ENCODE measurements at places on chromosomes 3 and 15.

DNA sequence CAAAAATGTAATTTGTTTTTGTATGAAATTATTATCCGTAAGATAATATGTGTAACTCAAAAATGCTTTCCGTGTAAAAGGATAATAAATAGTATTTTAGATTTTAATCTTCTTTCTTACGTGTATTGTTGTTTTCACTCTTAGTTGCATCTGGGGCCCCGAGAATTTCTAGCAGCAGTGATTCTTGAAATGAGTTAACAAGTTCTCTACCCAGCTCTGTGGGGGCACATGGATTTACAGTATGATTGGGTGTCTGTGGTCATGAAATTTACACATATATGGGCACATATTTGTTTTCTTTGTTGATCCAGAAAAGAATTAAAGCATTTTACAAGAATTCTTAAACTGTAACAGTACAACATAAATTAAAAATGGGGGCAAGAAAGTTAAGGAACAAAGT, 145.9 kb upstream of the LRRFIP2 start:
- DNase-seq: no peak

DNA sequence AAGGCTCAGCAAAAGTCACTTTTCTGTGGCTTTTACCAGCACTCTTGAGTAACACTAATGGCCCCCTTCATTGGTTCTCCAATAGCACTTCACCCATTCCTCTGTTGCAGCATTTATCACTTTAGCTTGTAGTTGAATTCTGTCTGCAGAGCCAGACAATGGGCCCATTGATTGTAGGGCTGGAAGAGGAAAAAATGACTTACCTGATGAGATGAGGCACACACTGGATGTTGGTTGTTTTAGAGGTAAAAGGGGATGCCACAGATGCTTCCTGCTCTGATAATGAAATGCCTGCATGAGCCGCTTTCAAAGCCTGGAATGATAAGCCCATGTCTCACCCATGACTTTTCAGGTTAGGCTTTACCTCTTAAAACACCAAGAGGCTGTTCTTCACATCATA, 64.3 kb downstream of the PLAAT1 start:
- no peak for DNase-seq

- DNase-seq: no peak
These were observed 34.3 kb downstream of the IL20RB start for GRCh38 chr3:136992115-136992514.

- DNase-seq: no peak
These were observed 77.5 kb downstream of the ESYT3 start for GRCh38 chr3:138511945-138512344.

DNA sequence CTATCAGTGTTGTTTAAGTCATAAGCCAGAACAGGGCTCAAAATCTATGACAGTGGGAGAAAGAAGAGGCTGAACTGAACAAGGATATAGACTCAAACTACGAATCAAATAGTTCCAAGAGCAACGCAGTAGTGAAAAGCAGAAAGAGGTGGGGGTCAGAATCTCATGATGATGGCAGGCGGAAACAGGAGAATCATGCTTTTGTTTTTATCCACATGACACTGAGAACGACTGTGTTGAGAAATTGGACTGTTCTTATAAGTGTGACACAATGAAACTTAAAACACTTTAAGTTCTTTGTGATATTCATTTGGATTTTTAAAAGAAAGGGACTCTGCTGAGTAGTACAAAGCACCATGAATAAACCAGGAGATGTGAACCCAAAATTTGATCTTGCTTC, 309.4 kb downstream of the ULK4 start:
- DNase-seq: no peak

GRCh38 chr15:45307230-45307924, 55.3 kb downstream of the SLC28A2 start:
- DNase-seq: no peak

- no peak for DNase-seq
These were observed 6.3 kb downstream of the MTMR10 start for GRCh38 chr15:30985081-30985531.

DNA sequence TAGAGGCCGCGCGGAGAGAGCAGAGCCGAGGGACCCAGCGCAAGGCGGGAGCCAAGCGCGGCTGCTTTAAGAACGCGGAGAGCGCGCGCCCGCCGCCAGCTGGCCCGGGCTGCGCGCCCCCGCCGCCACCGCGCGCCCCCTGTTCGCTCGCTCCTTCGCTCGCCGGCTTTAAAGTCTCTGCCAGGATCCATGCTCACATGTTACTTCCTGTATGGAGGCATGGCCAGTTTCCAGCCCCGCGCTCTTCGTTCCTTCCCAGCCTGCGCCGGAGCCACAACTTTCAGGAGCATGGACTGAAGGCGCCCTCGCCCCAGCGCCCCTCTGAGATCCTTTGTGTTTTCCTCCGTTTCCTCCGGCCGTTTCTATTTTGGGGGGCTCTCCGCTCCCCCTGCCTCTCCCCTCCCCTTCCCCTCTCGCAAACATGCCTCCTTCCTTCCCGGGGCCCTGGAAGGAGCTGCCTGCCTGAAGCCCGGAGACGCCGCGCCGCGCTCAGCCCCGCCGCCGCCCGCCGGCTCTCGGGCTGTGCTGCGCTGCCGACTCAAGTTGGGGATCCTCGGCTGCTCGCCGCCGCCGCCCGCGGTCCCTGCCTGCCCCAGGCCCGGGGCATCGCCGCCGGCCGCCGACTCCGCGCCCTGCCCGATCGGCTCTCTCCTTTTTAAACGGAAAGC, at the start of gene PTPRG:
TSS of gene PTPRG (plus strand) at position 198 of the 668 bp plus-strand sequence. CDS start 717 bp downstream, outside the sequence.
- no peak for DNase-seq

DNA sequence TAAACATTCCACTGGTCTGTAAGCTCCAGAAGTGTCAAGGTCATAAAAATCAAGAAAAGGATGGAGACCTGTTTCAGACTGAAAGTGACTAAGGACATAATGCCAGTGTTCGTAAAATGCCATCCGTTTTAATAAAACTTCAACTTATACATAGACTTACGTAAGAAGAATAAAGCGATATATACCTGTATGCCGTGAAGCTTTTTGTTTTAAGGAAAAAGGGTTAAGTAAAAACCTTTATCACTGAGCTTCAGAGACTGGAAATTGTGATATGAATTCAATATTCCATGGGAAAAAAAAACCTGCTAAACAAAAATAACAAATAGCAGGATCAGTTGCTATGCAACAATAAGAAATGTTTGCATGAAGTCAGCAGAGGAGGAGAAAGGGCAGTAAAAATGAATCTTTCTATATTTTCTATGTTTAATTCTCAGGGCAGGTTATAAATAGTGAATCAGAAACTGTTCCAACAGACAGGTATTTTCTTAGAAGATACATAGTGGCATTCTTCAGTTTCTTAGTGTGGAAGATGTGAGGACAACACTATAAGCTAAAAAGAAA, 42.5 kb downstream of the CHSY1 start:
- DNase-seq: no peak

- DNase-seq: no peak
These were observed 82.5 kb downstream of the SPRED1 start for GRCh38 chr15:38335116-38335515.

GRCh38 chr3:178603735-178604134, 67.5 kb downstream of the KCNMB2 start:
- DNase-seq: no peak

GRCh38 chr15:87570206-87570605, 686.3 kb downstream of the NTRK3 start:
- DNase-seq: no peak

- DNase-seq: no peak
These were observed 18.7 kb upstream of the HES1 start for GRCh38 chr3:194117104-194117845.

DNA sequence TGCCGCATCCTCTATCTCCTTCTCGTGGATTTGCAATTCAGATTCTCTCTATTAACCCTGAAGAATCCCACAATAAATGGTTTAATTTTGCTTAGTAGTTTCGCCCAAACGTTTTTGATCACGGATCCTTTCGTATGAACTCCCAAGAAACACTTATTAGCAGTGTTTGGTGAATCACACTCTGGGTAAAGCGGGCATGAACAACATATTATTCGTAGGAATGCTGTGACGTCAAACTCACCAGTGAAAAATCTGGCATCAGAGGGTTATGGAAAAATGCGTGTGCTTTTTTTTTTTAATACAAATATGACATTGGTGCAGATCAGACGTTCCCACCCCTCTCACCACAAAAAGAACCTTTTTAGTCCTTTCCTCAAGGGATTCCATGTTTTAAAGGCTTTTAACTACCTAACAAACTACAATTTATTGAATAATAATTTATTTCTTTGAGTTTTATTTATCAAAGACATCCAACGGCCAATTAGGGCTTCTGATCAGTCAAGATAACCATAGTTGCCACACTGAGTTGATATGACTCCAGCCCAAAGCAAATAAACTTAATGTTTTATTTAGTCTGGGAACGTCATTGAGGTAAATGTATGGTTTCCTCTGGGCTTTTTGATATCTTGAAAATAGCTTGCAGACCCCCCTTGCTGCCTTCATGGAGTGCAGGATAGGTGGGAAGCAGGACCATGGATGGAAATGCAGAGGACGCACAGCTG, 45.5 kb upstream of the CGNL1 start:
- no peak for DNase-seq

DNA sequence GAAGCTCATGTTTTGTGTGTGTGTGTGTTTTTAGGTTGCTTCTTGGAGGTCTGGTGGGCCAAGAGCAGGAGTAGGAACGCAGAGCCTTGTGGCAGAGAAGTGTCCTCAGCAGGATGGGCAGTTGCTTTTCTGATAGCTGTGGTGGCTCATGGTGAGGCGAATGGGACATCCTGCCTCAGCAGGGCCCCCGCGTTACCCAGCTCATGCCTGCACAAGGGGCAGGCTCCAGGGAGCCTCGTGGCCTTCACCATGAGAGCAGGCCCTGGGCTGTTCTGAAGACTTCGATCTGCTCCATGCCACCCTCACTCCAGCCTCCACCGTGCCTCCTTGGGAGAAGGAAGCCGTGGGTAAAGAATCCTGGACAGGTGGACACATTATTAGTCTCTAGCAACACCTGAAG, 33.4 kb upstream of the CTXND1 start:
- DNase-seq: no peak

- no peak for DNase-seq
These were observed 184.6 kb downstream of the SYNPR start for GRCh38 chr3:63462732-63463131.

- DNase-seq: no peak
These were observed 10.9 kb upstream of the GATA2 start for GRCh38 chr3:128503751-128504532.

DNA sequence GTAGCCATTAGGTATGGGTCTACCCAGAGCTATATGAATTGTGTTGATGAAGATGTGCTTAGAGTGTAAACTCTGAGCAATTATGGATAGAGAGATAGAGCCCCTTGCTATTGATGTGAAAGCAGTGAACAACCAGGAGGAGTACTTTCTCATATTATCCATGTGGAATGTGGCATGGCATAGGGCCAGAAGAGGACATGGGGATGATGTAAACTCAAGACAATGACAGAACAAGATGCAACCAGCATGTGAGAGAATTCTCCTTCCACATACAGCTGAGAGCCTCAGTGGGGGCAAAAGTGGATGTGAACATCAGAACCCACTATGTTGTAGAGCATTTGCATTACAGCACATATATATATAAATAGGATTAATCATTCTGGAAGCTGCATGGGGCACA, 36.4 kb upstream of the BNC1 start:
- DNase-seq: no peak

- no peak for DNase-seq
These were observed 27.3 kb upstream of the ST8SIA2 start for GRCh38 chr15:92366381-92366780.

- DNase-seq: no peak
These were observed 152.3 kb downstream of the LRRC28 start for GRCh38 chr15:99403597-99403996.

GRCh38 chr3:31196881-31197364, 302.5 kb upstream of the GADL1 start:
- no peak for DNase-seq

- no peak for DNase-seq
These were observed 85.6 kb downstream of the CPN2 start for GRCh38 chr3:194265505-194265892.

DNA sequence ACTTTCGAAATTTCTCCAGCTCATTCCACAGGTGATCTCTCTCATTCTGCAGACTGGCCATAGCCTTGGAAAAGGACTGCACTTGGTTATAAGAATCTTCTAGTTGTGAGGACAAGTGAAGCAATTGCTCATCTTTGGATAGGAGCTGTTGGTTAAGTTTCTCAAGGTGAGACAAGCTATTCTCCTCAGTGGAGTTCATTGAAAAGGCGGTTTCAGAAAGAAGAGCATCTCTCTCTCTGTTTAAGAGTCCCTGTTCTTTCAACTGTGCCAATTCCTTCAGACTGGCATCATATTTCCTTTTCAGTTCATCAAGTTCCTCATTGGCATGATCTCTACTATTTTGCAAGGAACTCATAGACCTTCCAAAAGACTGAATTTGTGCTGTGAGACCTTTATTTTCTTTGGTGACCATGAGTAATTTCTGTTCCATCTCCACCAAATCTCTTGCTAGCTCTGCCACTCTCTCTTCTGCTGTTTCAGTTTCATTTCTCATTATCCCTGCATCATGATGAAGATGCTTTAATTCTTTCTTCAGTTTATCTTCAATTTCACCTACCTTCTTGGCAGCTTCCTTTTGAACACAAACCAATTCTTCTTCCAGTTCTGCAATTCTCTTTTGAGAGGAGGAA, 30.2 kb upstream of the HCLS1 start:
- DNase-seq: no peak

Data from activated CD4-positive, alpha-beta T cell treated with anti-CD3 and anti-CD28 coated beads, Interleukin-2, amount 50 U/mL, for 4 hours (primary cell).